ENCODE measurements at places on chromosomes 7 and 10. TPM values are rescaled to one million over a fixed set of nuclear protein-coding genes. Genes with fewer than 3 reads are reported as not detected.

ACSL5 gene
- total RNA-seq = 58.1 TPM

SLC16A12 gene
- not detected for total RNA-seq

EGFR gene
- total RNA-seq = not detected

FAM237B gene
- total RNA-seq = not detected

ABCB1 gene
- total RNA-seq = 15.7 TPM

ERCC6 gene
- 19.2 TPM for total RNA-seq

UCN3 gene
- total RNA-seq = not detected

PAX2 gene
- not detected for total RNA-seq

SPDYE2B gene
- total RNA-seq = not detected

PDZD7 gene
- total RNA-seq = 0.59 TPM

CARD11 gene
- total RNA-seq = 196 TPM

GRCh38 chr7:29276199-29276598 lies 81.6 kb downstream of the CHN2 start:
- no peak for DNase-seq

DNA sequence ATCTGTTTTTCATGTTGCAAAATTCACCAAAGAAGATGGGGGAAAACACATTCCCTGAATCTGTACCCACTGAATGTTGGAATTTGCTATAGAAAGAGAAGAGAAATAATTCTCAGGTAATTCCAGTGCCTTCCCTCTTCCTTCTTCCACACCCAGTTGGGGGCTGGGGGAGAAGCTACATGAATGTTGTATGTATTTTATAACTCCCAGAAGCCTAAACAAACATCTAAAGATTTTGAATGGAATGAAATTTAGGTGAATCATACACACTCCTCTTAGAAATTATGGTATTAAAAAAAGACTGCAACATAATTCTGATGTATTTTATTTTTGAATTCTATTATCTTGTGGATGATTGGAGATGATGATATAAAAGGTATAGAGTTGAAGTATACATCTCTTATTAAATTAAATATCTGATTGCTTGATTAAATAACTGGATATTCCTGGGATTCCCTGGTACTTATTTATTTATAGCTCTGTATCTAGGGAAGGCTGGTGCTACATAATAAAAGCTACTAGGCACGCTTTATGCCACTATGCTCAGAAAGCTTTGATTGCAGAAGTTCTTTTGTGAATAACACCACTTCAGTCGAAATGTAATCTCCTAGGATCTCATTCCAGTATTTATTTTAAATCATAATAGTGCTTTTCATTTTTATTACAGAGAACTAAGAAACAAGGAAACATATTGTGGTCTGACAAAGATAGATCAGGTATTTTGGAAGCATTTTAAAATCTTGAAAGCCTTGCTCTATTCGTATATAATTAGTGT lies 98.5 kb downstream of the MCU start:
- no peak for DNase-seq

- no peak for DNase-seq
Measured at GRCh38 chr7:36491317-36491716, 101.7 kb downstream of the ANLN start.

GRCh38 chr7:22301790-22302189 lies 55.2 kb downstream of the RAPGEF5 start:
- DNase-seq = no peak

DNA sequence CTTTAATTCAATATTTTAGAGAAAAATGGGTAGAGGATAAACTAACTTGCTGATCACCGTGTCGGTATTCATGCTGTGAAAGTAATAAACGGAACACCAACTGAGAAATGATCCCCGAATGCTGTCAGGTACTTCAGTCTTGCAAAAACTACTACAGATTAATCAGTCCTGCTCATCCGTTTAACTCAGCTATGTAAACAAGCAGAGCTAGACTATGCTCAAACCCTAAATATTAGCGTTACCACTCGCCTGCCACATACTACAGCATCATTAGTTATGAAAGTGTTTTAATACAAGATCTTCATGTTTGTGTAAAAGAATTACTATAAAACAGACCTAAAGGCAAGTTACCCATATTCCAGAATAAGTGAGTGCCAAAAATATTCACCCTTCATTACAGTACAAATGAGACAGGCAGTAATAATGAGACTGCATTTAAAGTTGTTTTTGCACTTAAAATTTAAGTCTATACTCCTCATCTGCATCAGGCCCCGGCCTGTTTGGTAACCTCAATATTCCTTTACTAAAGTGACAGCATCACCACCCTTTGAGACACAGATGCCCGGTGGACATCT lies 952 bp downstream of the DNMBP start:
- DNase-seq = no peak

DNA sequence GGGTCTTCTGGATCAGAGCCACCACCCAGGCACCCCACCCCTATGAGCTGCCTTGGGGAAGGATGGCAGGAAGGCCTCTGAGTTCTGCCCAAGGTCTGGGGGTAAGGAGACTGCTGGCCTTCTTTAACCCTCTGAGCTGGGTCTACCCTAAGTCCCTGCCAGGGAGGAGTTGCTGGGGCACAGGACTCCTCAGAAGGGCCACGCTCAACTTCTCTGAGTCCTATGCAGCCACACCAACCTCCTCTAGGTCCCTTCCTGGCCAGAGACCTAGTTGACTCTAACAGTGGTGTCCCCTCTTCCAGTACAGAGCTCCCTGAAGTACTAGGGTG lies 2.6 kb upstream of the NEURL1 start:
- DNase-seq = no peak

DNA sequence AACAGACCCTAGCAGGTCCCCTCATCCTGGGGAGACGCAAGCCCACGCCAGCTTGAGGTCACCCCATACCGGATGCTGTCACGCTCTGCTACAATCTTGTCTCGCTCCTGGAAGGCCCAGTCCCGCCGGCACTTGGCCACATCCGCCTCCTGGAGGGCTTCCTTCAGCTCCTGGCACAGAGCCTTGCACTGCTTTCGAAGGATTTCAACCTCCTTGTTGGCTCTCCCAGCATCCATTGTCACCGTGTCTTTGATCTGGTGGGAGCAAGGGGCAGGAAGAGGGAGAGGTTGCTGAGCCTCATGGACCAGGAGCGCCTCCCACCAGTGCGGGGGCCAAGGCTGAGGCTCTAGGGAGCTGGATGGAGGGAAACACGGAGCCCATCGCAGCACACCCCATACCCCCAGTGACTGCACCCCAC lies 90.9 kb downstream of the DLG5 start:
- no peak for DNase-seq

GRCh38 chr10:75208181-75208580 lies 2.4 kb upstream of the VDAC2 start:
- peak; percentile 43 for DNase-seq

GRCh38 chr7:133837224-133837623 lies 289.9 kb upstream of the LRGUK start:
- DNase-seq = no peak

GRCh38 chr7:148973256-148973655 lies 55.0 kb downstream of the PDIA4 start:
- DNase-seq = no peak

DNA sequence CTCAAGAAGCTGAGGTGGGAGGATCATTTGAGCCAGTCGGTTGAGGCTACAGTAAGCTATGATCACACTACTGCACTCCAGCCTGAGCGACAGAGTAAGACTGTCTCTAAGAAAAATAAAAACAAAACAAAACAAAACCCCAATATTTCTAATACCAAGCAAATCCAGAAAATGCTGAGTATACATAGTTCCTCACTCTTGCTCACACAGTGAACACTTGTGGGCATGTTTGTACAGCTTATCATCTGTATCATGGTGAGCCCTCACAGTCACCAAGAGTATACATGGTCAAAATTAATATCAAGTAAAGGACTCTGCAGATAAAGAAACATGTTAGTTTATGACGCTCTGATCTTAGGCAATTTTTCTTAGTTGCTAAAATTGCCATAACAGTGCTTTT lies 41.5 kb upstream of the C10orf67 start:
- no peak for DNase-seq

DNA sequence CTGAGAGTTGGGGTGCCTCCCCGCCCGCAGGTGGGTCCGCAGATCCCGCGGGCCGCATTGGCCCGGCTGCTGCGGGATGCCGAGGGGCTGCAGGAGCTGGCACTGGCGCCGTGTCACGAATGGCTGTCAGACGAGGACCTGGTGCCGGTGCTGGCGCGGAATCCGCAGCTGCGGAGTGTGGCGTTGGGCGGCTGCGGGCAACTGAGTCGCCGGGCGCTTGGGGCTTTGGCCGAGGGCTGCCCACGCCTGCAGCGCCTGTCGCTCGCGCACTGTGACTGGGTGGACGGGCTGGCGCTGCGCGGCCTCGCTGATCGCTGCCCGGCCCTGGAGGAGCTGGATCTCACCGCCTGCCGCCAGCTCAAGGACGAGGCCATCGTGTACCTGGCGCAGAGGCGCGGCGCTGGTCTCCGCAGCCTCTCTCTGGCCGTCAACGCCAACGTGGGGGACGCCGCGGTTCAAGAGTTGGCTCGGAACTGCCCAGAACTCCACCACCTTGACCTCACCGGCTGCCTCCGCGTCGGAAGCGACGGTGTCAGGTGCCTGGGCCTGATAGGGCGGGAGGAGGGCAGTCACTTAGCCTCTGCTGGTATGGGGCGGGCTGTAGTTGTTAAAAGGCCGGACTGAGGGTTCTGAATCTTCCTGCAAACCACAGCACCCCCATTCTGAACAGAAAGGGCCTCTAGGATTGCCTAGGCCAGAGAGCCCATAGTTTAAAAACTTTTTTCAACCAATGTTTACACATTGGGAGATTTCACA lies 1.3 kb downstream of the FBXL15 start:
- DNase-seq = peak; percentile 59

- peak; percentile 61 for DNase-seq
Measured at GRCh38 chr10:100327007-100327717, 2.9 kb downstream of the PKD2L1 start.

GRCh38 chr7:44172803-44173424 lies 16.3 kb downstream of the GCK start:
- no peak for DNase-seq

All from activated CD8-positive, alpha-beta memory T cell treated with anti-CD3 and anti-CD28 coated beads, Interleukin-2, amount 10 ng/mL, durations not matched to agents 7 days and 5 days (primary cell).